ENCODE measurements at places on chromosomes 7 and 10.

GRCh38 chr10:127522298-127522697, 26.8 kb upstream of the NPS start:
- no peak for DNase-seq

DNA sequence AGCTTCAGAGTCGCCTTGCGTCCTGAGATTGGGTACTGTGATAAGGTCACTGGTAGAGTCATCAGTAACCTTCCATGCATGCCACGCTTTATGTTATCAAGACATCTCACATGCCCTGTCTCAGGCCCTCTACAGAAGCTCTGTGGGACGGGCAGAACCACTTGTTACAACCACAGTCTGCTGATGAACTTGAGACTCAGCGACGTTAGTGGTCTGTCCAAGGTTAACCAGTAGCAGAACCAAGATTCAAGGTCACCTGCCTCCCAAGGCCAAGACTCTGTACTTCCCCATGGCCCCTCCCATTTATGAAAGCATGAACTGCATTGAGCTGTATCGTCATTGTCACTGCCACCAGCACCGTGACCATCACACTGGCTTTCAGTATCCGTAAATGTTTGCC, 15.0 kb downstream of the IQCE start:
- no peak for DNase-seq

DNA sequence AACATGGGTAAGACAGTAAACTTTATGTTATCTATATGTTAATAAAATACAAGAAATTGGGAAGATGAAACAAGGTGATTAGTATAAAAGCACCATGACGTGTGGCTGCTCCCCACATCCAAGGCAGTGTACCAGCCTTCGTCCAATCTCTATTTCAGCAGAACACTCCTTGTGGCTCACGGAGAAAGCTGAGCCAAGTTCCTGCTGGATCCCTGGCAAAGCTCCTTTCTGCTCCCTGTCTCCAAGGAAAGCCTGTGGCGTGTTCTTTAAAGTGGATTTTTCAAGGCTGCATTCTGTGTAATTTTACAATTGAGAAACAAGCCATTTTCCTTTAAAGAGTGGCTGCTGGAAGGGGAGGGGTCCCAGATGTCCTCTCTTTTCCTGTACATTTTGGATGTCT, 467.3 kb downstream of the PTPRN2 start:
- no peak for DNase-seq

DNA sequence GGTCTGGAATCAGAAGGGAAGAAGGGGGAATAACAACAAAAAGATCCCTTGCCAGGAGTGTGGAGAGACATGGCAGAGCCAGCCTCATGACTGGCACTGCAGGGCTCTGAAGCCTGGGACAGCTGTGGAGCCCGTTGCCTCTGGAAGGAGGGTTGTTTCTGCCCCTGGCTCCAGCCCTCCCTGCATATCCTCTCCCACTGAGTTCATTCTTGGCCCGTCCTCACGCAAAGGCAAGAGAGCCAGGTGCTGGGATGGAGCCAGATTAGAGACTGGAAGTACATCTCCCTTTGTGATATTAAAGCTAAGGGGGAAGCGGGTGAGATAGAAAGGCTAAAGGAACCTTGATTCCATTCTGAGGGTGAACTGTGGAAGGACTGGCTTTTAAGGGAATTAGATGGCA, 141.5 kb upstream of the NPVF start:
- DNase-seq = no peak

- no peak for DNase-seq
These were observed 121.2 kb downstream of the EMX2 start for GRCh38 chr10:117663750-117664149.

Data from activated T-helper 1 cell treated with anti-CD3 and anti-CD28 coated beads, Interleukin-2, amount 50 U/mL, for 16 hours (primary cell).